Activated CD8-positive, alpha-beta memory T cell treated with anti-CD3 and anti-CD28 coated beads, Interleukin-2, amount 50 U/mL, for 4 hours (primary cell): ENCODE measurements at places on chromosomes 1 and 21.

- no peak for DNase-seq
Observed at GRCh38 chr21:25408666-25409065, 198.6 kb downstream of the MRPL39 start.

GRCh38 chr1:67824766-67825165, 8.5 kb downstream of the GNG12 start:
- DNase-seq, result no peak

- no peak for DNase-seq
Observed at GRCh38 chr1:16171314-16172151, 15.7 kb upstream of the EPHA2 start.

- no peak for DNase-seq
Observed at GRCh38 chr1:220375715-220376114, 103.5 kb upstream of the RAB3GAP2 start.

- DNase-seq, result no peak
Observed at GRCh38 chr1:237999426-238000052, 108.8 kb upstream of the ZP4 start.

GRCh38 chr21:46320331-46320801, 3.3 kb downstream of the C21orf58 start:
- no peak for DNase-seq

GRCh38 chr1:3788756-3789420, 7.4 kb downstream of the LRRC47 start:
- no peak for DNase-seq

DNA sequence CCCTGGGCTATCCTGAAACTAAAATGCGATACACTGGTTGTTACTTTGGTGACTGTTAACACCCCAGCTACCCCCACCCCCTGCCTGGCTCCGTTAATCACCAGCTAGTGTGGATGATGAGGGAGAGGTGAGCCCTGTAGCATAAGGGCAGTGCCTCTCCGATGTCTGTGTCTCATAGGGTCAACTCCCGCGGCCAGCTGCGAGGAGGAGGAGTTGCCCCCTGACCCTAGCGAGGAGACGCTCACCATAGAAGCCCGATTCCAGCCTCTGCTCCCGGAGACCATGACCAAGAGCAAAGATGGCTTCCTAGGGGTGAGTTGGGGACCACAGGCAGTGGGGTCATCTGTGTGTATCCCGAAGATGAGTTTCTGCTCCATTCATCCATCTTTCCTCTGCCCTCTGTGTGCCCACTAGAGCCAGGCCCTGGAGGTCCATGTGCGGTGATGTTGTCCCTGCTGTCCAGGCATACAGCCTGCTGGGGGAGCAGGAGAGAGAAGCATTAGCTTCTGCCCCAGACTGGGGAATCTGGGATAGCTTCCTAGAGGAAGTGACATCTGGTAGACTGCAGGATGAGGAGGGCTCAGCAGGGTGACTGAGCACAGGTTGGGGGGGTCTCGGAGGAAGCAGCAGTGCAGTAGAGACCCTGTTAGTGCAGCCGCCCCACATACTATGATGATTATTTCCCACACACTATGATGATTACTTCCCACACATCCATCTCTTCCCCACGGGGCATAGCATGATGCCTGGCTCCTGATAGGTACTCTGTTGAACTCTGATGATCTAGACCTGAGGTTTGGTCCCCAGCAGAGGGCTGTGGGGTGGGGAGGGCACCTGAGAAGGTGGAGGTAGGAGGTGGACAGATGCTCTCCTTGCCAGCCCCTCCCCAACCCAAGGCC, 5.2 kb downstream of the SELENON start:
- DNase-seq, result no peak

DNA sequence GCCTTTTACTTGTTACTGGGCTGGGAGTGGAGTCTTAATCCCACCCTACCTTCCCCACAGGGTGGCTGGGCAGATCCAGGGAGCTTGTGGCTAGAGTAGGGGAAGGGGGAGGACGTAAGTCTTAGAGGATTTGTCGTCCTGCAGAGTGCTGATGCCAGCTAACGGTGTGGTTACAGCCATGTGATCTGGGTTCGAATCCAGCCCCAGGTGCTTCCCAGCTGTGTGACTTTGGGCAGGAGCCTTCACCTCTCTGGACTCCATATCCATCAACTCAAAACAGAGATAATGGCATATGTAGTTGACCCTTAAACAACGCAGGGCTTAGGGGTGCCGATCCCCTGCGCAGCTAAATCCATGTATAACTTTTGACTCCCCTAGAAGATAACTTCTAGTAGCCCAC, 108.4 kb upstream of the TMEM51 start:
- DNase-seq, result no peak

DNA sequence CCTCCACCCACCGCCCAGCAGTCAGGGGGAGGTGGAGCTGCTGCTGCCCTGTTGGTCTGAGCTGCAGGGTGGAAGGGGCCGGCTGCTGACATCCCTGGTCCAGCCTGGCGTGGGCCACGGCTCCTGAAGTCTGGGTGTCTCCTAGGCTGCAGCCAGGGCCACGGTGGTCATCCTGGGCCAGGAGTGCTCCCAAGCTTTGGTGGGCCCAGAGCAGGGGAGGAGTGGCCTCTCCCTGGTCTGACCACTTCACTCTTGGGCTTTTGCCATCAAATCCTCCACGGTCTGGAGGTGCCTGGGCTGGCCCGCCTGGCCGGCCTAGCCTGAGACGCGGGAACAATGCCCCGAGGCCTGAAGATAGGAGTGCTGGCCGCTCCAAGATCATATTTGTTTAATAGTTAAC, 5.8 kb downstream of the PRDM16 start:
- no peak for DNase-seq

- no peak for DNase-seq
Observed at GRCh38 chr1:200221614-200222282, 188.1 kb downstream of the ZNF281 start.

DNA sequence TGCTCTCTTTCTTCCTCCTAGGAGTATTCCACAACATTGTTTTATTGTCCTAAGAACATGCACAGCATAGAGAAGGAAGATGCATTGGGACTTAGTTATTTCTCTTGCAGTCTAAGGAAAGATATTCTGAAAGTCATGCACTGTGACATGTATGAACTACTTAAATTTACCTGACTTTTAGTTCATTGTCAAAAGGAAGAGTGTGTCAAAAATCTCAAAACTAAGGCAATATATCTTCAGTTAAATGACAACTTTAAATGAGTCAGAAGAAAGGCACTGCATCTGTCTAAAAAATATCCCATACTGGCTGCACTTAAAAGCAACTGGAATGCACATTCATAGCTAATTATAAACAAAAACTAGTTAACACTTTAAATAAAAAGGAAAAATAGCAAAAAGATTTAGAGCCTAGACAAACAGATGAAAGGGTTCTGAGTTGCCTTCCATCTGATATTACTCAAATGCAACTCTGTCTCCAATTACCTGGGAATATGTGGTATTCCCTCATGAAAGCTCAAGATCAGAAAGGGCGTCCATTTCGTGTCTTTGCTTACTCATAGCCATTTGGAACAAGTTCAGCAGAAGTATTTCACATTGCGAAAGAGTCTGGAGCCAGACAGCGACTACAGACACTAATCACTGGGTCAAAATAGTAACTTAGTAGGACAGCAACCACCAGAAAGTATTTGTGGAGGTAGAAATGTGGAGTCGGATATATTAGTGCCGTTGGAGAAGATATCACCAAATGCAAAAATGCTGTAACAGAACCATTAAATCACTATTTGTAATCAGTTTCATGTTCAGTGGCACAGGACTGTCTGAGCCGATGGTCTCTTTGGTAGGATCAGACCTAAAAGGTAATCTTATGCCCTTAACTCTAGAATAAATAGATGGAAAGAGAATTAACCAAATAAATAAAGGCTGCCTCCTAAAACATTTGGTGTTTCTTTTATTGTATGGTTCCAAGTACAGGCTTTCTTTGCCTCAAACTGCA, 225.7 kb downstream of the GREM2 start:
- DNase-seq, result no peak

- DNase-seq, result no peak
Observed at GRCh38 chr1:172351346-172351745, 69.1 kb upstream of the C1orf105 start.

DNA sequence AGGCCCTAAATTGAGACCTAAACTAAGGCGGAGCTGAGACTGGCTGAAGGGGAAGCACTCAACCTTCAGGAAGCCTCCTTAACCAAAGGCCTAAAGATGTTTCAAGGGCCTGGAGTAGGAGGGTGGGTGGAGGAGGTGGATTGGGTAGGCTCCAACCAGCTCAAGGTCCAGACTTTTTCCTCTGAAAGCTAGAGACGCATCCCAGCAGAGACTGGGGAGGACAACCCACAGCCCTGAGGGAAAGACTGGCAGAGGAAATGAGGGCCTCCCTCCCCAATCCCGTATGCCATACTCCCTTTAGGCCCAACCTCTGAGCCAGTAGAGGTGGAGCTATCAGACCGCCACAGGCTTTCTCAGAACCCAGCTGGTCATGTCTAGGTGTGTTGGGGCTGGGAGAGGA, 1.1 kb downstream of the ECM1 start:
- DNase-seq, result no peak

GRCh38 chr1:246836209-246836966, 95.4 kb downstream of the AHCTF1 start:
- DNase-seq, result no peak

GRCh38 chr1:26110731-26111529, 694 bp upstream of the PDIK1L start:
- DNase-seq, result peak; percentile 66

GRCh38 chr1:200530623-200531261, 89.8 kb downstream of the KIF14 start:
- DNase-seq, result peak; percentile 33

DNA sequence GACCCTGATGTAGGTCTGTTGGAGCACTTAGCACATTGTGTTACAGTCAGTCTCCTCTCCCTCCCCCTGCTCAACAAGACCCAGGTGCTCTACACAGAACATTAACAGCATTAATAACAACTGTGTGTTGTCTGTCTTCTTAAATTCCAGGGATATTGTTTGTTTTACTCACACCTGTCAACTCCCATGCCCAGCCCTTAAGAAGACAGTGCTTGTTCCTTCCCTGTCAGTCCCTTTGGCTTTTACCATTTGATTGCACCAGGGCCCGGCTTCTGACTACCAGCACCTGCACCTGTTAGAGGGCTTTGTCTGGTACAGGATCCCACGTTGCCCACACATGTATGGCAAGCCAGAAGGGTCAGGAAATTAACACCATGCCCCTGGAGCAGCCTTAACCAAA, 11.7 kb downstream of the RIMKLA start:
- DNase-seq, result no peak

DNA sequence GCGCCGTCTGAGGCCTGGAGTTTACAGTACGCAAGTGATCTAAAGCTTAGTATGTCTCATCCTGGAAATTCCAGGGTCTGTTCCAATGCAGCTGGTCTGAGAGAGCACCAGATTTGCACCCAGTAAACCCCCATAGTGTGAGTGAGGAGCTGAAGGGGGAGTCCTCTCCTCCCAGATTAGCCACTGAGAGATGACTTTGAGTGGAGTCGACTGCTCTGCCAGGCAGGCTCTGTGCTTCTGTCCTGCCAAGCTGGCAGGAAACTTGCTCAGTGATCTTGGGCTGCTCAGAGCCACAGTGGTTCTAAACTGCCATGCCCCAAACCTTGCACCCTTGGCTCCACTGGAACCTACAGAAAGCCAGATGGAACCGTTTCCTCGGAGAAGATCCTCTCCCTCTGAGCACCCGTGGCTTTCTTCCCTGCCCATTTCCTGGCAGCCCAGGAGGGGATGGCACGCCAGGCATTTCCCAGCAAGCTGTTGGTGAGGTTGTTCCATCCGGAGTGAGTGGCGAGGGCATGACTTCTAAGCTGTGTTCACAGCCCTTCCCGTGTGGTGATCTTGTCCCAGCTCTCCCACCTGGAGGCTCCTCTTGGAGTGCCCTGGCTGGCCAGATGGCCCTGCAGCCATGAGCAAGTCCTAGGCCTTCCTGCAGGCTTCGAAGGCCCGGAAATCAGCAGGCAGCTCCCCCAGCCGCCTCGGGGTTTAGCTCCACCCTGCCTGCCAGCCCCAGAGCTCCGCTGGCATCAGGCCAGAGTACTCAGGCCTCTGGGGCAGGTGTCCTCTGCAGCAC, 125.9 kb upstream of the VAMP3 start:
- DNase-seq, result no peak

- DNase-seq, result no peak
Observed at GRCh38 chr1:216841165-216841564, 117.9 kb upstream of the ESRRG start.

GRCh38 chr1:243710467-243710866, 139.6 kb downstream of the AKT3 start:
- DNase-seq, result no peak

DNA sequence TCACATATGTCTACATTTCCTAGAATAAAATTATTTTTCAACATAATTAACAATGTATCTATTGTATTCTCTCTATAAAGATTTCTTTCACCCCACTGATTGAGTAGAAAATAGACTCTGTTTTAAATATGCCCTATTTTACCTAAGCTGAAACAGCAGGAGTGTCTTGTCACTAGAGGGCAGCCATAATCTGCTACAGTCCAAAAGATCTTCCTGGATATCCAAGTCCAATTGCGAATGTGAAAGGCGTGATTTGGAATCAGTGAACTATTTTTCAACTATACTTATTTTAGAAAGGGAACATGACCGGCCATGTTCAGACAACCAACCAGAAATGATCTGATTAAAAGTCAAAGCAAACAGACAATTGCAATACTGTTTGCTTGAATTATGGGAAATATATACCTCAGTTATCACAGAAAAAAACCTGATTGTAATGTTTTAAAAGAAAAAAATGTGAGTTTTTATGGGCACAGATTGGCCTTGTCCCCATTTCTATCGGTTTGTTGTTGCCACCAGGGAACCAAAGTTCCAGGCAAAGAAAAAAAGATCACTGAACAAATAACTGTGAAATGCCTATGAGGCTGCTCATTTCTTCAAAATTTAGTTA, 1211.0 kb upstream of the ADGRL4 start:
- no peak for DNase-seq

DNA sequence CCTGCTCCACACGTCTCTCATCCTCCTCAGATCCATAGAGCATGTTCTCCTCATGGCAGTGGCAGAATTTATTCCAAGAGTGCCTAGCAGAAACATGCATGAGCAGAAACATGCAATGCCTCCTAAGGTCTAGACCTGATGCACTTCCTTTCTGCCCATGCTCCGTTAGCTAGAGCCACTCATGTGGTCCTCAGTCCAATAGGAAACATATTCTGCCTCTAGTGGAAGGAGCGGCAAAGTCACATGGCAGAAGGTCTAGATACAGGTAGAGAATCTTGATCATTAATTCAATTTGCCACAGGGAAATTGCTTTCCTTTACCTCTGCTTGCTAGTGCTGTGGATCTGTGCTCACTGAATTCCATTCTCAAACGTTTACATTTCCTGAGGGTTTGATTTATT, 130.4 kb downstream of the KIF26B start:
- no peak for DNase-seq

- DNase-seq, result no peak
Observed at GRCh38 chr1:179137617-179138255, 55.9 kb downstream of the TOR3A start.
